ENCODE measurements at places on chromosomes 13 and 19.

DNA sequence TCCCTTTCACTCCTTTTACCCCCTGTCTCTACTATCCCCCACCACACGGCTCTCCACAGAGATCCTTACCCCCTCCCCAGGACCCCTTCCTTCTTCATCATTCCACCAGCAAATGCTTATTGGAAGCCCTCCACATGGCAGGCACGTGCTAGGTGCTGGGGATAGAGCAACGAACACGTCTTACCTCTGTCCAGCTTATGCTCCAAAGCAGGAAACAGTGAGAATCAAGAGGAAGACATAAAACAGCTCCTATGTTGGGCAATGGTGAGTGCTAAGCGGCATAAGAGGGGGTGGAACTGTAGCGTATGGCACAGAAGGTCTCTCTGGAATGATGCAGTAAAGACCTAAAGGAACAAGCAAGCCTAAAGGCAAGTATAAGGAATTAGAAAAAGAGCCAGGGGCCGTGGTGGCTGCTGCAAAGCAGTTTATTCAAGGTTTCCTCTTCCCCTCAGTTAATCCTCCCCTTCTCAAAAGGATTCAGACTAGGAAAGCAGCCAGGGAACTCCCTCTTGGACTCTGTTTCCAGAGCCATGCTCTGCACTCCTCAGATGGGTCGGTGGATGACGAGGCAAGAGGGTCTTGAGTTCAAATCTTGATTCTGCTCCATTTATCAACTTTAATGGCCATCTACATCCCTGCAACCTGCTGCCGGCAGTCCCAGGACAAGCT lies 289.4 kb downstream of the FOXO1 start:
- DNase-seq, result no peak

DNA sequence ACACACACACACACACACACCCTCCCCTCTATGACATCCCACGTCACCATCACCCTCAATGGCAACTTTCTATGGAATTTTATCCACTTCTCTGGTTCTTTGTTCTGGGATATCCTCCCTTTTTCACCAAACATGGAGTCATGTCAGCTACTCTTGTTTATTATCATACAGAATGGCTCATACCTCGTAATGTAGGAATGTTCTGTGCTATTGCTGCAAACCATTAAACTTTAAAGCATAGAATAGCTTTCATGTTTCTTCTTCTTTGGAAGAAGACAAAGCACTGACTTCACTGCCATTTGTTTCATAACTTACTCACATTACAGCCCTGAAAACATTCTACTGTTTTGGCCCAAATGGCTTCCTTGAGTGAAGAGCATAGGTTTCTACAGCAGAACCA lies 163.4 kb downstream of the FOXO1 start:
- DNase-seq, result no peak

DNA sequence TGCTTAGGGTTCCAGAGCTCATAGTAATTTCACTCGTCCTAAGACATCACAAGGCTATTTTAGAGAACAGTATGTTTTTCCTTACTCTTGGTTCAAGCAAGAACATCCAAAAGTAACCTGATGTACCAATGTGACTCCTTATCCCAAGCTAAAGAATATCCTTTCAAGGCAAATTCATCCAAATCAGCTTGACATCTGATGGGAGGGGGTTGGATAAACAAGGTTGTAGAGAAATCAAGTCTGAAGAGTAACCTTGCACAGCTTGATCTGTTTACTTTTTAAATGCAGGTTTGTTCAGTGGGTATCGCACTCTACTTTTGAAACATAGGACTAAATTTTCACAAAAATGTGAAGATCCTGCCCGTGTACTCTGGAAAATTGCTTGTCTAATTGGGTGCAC lies 201.2 kb downstream of the GGACT start:
- DNase-seq, result no peak

- DNase-seq, result no peak
Observed at GRCh38 chr19:3707868-3708206, 347 bp upstream of the TJP3 start.

DNA sequence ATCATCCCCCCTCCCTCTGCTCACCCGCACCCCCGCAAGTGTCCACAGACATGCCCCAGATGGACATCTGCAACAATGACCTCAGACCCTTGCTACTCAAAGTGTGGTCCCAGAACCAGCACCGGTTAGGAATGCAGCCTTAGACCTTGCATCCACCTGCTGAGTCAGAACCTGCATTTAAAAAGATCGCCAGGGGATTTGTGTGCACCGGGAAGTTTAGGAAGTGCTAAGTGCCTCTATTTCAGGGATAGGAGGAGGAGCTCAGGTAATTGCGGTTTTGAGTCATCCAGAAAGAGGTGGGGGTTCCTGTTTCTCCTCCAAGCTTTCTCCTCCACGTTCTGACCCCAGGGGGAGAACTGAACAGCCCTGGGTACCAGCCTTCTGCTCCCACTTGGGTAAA lies 46.2 kb downstream of the CACNA1A start:
- no peak for DNase-seq

DNA sequence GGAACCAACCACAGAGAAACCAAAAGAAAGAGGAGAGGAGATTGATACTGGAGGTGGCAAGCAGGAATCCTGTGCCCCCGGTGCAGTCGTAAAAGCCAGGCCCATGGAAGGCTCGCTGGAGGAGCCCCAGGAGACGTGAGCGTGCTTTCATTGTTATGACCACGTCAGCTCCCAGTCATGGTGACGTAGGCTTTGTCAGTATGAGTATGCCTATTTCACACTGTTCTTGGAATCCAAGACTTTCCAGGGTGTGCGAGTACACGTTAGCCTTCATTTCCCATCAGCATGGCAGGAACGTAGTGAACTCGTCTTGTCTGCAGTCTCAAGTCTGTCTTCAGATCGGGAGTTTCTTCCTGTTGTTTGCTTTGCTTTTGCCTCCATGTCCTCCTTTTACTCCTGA lies 15.4 kb upstream of the CHAMP1 start:
- no peak for DNase-seq

GRCh38 chr13:84137292-84137691 lies 255.0 kb upstream of the SLITRK1 start:
- DNase-seq, result no peak

GRCh38 chr13:59442944-59443486 lies 720.7 kb downstream of the DIAPH3 start:
- no peak for DNase-seq

DNA sequence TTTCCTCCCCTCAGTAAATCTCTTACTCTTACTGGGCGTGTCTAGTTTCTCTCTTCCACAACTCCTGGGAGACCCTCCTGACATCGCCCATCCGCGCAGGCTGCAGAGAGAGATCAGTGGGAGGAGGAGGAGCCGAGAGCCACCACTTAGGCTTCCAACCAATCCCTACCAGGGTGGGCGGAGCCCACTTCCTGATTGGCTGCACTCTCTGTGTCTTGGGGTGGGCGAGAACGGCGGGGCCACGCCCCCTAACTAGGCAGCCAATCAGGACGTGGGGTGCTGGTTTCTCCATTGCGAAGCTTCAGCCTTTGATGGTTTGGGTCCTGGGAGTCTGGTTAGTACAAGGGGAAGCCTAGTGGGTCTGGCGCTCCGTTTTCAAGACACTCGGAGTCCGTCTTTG lies at the start of gene PMIS2:
Gene PMIS2 (plus strand): TSS at position 326 of the 400 bp plus-strand sequence. CDS start 87 bp downstream, outside the sequence.
- no peak for DNase-seq

DNA sequence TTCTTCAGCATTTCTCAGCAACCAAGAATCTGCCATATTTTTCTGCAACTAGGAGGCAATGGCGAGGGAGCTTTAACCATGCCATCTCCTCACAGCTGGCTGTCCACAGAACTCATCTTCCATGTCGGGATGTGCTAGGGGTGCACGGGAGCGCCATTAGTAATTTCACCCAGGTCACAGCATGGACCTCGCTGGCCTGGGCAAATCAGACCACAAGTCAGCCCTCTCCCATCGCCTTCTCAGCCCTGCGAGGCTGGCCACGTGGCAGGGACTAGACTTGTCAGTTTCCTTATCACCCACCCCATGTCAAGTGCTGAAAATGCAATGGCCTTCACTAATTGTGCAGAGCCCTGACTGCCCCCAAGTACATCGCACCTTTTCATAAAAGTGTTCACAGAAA lies 15.7 kb downstream of the COL4A1 start:
- DNase-seq, result no peak

DNA sequence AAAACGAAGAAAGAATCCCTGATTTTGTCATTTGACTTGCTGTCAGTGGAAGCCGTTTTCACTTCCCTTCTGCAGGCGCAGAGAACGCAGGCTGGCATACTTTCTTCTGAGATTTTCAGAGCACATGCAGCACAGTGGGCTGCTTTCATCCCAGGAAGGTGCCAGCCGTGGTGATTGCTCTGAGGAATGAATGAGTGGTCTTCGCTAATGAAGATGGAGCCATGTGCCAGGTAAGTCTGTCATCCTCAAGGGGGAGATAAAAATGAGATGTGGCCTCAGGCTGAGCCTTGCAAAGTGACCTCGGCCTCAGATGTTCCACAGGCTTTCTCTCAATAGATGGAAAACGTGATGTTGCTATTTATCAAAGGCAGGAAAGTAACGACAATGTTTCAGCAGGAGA lies 94.6 kb upstream of the FARP1 start:
- no peak for DNase-seq

GRCh38 chr13:102772042-102772425 lies 1.6 kb downstream of the TEX30 start:
- no peak for DNase-seq

DNA sequence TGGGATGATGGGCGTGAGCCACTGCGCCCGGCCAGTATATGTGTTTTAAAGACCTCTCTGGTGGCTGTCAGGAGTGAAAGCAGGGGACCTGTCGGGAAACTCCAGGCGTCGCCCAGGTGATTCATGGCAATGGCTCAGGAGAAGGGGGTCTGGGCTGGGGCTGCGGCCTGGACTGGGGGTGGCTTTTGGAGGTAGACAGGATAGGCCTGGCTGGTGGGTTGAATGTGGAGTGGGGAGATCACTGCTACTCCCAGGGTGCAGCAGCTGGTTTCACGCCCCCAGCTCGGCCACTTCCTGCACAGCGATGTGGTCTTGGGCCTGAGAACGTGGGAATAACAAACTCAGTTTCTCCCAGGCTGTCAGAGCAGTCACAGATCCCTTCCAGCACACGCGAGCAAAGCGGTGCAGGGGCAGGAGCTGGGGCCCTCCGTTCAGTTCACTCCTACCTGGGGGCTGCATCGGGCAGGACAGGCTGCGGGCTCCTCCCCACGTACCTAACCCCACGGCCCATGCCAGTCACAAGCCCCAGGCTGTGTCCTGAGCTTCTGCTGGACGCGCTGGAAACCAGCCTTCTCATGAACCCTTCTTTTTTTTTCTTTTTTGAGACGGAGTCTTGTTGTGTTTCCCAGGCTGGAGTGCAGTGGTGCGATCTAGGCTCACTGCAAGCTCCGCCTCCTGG lies 18.9 kb downstream of the KDM4B start:
- no peak for DNase-seq

DNA sequence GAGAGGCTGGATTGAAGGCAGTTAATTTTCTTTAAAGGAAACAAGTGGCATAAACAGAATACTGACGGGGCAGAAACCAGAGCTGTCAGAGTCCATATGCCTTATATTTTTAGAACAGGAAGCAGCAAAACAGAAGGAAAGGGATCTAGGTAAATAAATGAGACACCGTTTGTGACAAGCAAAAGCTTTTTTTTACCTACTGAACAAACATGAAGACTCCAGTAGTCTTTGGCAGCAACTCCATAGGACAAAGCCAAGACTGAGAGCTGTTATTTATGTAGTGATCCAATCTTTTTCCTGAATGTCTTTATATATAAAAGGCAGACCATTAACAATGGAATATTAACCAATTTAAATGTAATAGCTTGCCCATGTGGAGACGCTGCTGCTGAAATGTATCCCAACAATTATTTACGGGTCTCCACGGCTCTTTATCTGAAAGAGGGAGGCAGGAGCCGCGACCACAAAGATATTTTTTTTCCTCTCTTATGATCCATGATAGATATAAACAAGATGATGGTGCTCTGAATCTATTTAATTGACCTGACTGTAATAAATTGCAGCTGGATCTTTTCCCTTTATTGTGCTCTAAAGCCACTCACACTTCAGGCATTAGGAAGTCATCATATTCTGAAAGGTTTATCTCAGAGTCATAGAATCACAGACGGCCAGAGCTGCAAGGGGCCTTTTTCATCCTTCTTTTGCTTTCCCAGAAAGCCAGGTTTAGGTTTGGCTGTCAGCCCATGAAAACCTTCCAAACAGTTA lies 687.8 kb downstream of the EFNB2 start:
- no peak for DNase-seq

GRCh38 chr13:68888832-68889231 lies 1218.8 kb upstream of the ATXN8OS start:
- no peak for DNase-seq

GRCh38 chr13:28557725-28558520 lies 63.0 kb upstream of the FLT1 start:
- DNase-seq, result no peak

DNA sequence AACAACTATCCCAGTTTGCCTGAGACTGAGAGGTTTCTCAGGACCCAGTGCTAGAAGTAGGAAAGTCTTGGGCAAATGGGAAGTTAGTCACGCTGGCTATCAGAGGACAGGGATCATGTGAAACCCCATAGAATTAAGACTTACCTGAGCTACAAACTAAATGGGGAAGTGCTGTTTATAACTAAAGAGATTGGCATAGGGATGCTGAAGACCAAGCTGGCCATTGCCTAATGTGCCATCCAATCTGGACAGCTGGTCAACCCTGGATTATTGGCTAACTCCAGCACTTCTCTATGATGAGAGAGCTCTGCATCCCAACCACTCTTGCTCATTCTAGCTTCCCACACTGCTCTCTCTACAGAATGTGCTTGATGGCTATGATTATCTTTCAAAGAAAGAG lies 216.1 kb downstream of the TDRD3 start:
- DNase-seq, result no peak

- peak; percentile 64 for DNase-seq
Observed at GRCh38 chr19:34120846-34121639, 51.3 kb upstream of the LSM14A start.

DNA sequence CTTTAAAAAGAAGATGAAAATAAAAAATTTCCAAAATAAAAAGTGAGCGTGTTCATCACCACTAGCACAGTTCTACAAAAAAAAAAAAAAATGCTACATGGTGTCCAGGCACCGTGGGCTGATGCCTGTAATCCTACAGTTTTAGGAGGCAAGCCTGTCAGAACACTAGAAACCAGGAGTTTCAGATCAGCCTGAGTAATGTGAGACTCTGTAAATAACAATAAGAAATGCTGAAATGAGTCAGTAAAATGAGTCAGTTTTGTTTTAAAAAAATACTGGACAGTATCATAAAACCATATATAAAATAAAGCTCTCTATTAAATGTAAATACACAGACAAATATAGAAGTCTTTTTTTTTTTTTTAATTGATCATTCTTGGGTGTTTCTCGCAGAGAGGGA lies 30.0 kb downstream of the ZNF91 start:
- DNase-seq, result no peak
